ENCODE measurements at places on chromosomes 2 and 18. TPM values are rescaled to one million over a fixed set of nuclear protein-coding genes. Genes with fewer than 3 reads are reported as not detected.

VWC2L gene
- not detected for total RNA-seq

SKOR2 gene
- total RNA-seq: not detected

GAL3ST2 gene
- total RNA-seq: not detected

PLCL1 gene
- 9.7 TPM for total RNA-seq

RESP18 gene
- total RNA-seq: not detected

ALPP gene
- not detected for total RNA-seq

CXCR1 gene
- not detected for total RNA-seq

CFAP53 gene
- total RNA-seq: 0.07 TPM

SLC19A3 gene
- total RNA-seq: 0.86 TPM

SERPINB4 gene
- not detected for total RNA-seq

TIGD1 gene
- 5.1 TPM for total RNA-seq

SPRED2 gene
- 6.7 TPM for total RNA-seq

DYNAP gene
- not detected for total RNA-seq

ANKRD36B gene
- total RNA-seq: 222 TPM

MALL gene
- total RNA-seq: 102 TPM

KCNE4 gene
- total RNA-seq: under 0.01 TPM

GLI2 gene
- 0.13 TPM for total RNA-seq

SLC5A7 gene
- not detected for total RNA-seq

VIT gene
- total RNA-seq: 2.2 TPM

SLC38A11 gene
- total RNA-seq: not detected

SOWAHC gene
- 4.8 TPM for total RNA-seq

CMPK2 gene
- total RNA-seq: 1.1 TPM

TPO gene
- not detected for total RNA-seq

All from thoracic aorta endothelial cell (primary cell).